GM12864 (cell line): ENCODE measurements at places on chromosomes 2 and 18.

GRCh38 chr2:201781557-201782051, 871 bp upstream of the ALS2 start:
- no peak for DNase-seq

DNA sequence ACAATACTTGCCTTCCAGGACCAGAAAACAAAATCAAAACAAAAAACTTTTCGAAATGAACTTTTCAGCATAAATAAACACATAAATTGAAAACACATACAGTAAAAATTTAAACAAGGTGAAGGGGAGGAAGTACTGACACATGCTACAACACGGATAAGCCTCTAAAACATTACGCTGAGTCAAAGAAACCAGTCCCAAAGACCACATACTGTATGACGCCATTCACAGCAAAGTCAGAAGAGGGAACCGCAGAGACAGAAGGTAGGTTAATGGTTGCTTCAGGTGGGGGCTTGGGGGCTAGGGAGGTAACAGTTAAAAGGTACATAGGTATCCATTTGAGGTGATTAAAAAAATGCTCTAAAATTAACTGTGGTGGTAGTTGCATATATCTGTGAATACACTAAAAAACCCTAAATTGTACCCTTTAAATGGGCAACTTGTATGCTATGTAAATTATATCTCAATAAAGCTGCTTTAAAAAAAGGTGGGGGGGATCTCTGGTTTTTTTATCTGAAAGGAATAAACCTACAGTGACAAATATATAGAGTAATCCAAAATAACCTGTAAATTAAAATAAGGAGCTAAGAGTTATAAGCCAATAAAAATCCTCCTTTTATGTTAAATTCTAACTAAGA, 7.1 kb downstream of the COX7A2L start:
- DNase-seq = no peak

DNA sequence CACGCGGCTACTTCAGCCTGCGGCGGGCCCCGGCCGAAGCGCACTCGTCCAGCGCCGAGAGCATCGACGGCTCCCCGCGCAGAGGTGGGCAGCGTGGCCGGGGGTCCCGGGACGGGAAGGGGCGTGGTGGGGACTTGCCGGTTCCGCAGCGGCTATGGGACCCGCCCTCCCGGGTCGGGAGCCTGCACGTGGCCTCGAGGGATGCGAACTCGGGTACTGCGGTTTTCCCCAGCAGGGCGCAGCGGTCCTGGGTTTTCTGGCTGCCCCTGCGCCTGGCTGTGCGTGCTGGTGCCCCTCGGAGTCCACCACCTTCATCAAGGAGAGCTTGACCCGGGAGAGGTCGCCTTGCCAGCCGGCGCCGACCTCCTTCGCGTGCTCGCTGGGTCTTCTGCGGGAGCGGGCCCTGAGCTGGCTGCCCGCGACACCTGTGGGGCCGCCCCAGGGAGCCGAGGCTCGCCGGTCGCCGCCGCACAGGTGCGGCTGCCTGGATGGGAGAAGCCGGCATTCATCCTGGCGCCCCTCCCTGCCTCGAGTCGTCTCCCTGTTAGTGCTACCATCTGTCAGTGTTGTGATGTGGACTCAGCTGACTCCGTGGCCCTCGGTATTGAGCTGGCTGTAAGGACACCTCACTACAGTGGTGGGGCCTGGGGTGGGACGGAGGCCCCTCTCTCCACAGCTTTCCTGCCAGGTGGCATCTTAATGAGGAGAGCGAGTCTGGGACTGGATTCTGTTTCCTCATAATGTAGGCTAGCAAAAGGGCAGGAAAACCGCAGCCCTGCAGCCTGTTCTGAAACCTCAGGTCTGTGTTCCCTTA, 177.3 kb downstream of the AGAP1 start:
- DNase-seq = no peak

GRCh38 chr2:97759727-97760407, 46.5 kb downstream of the ZAP70 start:
- no peak for DNase-seq

GRCh38 chr2:29053670-29054400, 20.5 kb downstream of the PCARE start:
- no peak for DNase-seq

- no peak for DNase-seq
Observed at GRCh38 chr2:120440521-120441350, 94.8 kb downstream of the INHBB start.

GRCh38 chr2:241968417-241968816, 98.9 kb downstream of the RTP5 start:
- no peak for DNase-seq

GRCh38 chr18:25075783-25076182, 276.2 kb downstream of the ZNF521 start:
- no peak for DNase-seq

DNA sequence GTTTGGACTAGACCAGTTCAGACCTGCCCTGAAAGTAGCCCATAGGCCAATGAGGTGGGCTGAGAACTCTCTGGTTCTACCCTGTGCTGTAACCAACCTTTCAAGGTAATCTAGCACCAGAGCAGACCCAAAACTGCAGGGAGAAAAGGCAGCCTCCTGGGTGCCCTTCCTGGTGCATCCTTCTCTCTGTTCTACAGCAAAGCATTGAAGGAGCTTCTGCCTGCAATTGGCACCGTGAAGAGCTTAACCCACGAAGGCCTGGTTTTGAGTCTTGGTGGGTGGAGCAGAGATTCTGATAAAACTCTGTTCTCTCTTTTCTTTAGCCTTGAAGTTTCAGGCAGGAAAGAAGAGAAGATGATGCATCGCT, 55.5 kb downstream of the LIPG start:
- no peak for DNase-seq

GRCh38 chr2:227657199-227657845, 9.3 kb upstream of the SCYGR5 start:
- no peak for DNase-seq

DNA sequence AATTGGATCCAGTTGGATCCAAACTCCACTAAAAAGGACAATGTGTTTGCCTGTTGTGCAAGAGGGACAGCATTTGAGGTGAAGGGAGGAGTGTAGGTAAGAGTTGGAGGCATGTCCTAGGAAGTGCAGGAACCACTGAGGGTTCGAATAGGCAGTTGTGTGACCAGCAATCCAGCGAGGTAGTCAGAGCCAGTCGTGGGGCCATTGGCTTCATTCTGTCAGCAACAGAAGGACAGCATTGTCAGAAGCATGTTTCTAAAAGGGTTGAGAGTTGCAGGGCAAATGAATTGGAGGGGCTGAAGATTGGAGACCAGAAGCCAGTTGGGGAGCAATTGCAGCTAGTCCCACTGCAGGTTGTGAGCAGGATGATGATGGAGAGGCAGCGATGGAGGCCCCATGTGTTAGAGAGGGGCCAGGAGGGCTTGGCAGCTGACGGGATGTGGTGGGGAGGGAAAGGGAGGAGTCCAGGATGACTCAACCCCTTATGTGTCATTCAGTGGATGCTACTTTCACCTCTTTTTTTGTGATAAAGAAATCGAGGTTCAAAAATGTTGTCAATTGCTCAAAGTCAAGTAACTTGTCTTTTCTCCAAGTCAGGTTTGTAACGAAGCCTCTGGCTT, 96.7 kb upstream of the SIX3 start:
- no peak for DNase-seq
